AG10803 (cell line): ENCODE measurements at places on chromosomes 7 and 10.

DNA sequence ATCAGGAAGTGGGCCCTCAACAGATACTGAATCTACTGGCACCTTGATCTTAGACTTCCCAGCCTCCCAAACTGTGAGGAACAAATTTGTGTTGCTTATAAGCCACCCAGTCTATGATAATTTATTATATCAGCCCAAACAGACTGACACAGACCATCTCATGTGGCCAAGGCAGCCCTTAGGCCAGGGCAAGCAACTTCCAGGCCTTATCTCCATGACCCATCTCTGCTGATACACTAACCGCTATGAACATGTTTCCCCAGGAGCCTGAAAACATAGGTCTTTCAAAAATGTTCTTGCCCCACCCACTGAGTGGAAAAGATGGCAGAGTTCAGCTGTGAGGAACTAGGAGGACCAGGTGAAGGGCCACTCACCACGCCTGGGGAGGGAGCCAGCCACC lies 3.2 kb upstream of the BLOC1S2 start:
- DNase-seq: no peak

DNA sequence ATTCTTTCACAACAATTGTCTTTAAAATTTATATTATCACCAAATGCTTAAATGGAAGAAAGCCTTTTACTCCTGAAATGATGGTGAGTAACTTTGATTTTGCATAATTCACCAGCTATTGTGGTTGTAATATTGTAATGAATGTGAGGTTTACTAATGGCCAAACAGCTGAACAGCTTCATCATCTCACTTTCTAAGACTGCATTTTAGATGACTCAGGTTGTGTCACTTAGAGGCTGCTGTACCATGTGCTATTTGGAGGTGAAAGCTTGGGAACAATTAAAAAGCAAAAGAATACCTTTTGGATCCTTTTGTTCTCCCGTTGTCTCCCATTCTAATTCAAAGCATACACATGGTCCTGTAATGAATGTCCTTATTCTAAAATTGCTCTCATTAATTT lies 604.0 kb upstream of the PFKP start:
- no peak for DNase-seq

GRCh38 chr7:42126475-42127231 lies 110.4 kb downstream of the GLI3 start:
- no peak for DNase-seq

GRCh38 chr10:76436981-76437380 lies 1005.6 kb downstream of the LRMDA start:
- no peak for DNase-seq

- DNase-seq: no peak
Observed at GRCh38 chr10:73634421-73634820, 6.9 kb downstream of the MYOZ1 start.

GRCh38 chr7:37988721-37989650 lies 68.5 kb downstream of the EPDR1 start:
- DNase-seq: no peak

DNA sequence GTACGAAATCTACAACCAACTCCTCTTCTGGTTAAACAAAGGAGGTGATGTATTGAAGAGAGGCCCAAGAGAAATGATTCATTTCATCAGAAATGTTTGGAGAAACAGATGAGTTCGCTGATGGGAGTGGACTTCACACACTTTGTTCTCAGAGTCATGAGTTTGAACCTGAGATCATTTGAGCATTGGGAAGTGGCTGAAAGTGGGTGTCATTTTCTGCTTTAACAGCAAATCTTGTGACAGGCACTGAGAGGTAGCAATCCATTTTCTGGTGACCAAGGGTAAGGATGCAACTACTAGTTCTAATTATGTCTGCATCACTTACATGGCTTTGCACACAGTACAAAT lies 51.4 kb downstream of the RBM20 start:
- no peak for DNase-seq
